Head of caudate nucleus (tissue), 42 donors: ENCODE measurements at places on chromosomes 5 and 9.

- DNase-seq = no peak
Observed at GRCh38 chr5:17143335-17143734, 74.1 kb upstream of the BASP1 start.

GRCh38 chr9:621201-621855 lies 220.2 kb upstream of the DMRT1 start:
- DNase-seq = no peak

- no peak for DNase-seq
Observed at GRCh38 chr5:56963246-56963645, 11.3 kb upstream of the MIER3 start.

DNA sequence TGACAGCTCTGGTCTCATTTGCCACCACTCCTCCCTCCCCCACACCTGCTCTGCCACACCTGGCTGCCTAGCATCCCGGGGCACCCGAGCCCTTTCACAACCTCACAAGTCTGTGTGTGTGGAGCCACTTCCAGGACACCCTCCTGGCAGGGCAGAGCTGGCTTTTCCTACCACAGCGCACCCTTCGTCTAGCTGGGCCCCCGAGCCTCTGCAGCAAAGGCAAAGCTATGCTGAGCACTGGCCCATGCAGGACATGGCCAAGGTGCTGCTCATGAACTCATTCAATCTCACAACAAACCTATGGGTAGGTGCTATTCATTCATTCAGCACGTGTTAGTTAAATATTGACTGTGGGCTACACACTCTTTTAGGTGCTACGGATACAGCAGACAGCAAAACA lies 43.4 kb downstream of the DUSP1 start:
- DNase-seq = no peak

DNA sequence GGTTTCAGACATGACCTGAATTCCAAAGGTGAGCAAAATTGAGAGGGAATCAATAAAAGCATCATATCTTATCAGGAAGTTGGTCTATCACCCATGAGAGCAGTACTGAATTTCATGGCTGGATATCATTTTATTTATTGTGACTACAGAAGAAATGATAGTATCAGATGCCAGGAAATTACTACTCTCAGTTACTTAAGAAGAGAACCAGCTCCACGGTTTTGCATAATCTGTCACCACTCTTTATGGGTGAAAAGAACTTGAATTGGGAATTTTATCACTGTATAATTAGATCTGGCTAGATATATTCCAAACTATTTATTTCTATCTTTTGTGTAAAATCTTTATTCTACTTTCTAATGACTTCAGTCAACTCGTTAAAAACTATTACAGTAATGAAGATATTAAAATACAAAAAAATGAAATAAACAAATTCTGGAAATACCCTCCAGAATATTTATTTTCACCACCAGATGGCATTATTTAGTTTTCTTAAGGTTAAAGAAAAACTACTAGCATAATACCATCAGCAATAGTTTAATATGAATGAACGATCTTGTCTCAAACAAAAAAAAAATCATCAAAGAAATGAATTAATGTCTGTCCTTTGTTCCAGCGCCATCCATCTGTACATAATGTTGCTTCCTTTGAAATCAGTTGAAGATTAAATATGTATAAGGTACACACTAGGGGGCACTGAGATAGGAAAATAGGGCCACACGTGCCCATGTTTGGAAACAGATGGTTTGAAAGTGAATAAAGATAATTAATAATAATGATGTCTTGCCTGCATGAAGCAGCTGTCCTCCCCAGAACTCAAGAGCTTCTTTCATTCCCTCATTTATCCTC lies 84.7 kb upstream of the SLCO6A1 start:
- DNase-seq = no peak

DNA sequence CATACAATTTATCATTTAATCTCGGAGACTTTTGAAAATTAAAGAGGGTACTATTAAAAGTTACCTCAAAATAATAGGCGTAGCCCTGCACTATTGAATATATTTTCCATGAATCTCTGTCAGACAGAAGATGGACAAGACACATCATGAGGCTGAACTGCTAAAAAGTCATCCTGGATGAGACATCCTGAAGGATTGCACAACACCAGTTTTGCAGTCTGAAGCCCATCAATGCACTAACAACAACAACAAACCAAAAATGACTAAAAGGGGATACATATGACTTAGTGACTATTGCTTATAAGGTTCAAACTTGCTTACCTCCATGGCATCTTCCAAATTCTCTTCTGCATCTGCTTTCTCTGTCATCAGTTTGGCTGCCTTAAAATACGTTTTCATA lies 15.7 kb downstream of the LMBRD2 start:
- no peak for DNase-seq

DNA sequence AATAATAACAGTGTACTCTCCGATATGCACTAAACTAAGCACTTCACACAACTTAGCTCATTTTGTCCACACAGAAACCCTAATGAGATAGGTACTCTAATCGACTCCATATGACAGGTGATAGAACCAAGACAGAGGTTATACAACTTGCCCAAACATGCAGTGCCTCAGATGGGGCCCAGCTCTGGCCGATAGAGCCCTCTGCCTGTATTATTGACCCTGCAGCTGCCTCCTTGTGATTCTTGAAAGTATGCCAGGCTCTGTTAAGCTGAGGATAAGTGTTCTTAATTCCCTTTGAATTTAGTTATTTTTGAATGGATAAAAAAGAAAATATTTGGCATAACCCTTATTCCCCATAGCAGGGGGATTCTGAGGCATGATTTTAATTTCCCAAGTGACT lies 78.5 kb downstream of the HMHB1 start:
- DNase-seq = no peak

DNA sequence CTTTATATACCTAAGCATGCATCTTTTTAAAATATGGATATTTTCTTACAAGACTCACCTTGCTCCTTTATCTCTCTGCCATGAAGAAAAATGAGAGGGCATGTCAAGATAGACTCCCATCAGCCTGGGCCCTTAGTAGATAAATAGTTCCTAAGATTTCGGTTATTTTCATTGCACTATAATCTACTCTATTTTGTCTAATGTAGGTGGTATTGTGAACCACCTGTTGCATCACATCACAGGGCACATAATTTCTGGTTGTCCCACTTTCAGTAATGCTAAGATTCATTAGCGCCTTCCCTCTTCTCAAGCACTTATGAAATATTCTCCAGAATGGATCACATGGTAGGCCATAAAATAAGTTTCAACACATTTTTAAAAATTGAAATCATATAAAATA lies 202.5 kb upstream of the ADRA1B start:
- no peak for DNase-seq

- DNase-seq = no peak
Observed at GRCh38 chr5:156411185-156411613, 84.2 kb downstream of the SGCD start.

DNA sequence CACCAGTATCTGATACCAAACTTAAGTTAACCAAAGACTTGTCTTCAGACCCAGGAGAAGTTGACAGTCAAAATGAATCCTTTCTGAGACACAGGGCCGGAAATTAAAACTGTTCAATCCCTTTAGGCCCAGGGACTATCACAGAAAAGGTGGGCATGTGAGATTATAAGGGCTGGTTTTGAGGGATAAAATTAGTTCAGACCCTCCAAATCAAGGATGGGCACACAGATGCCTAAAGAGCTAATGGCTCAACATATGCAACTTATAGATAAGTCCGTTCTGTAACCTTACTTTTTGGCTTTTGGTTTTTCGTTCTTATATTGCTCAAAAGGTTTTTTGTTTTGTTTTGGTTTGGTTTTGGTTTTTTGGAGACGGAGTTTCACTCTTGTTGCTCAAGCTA lies 129.6 kb upstream of the ABCA1 start:
- no peak for DNase-seq

- no peak for DNase-seq
Observed at GRCh38 chr9:78001946-78002731, 29.5 kb downstream of the GNAQ start.

DNA sequence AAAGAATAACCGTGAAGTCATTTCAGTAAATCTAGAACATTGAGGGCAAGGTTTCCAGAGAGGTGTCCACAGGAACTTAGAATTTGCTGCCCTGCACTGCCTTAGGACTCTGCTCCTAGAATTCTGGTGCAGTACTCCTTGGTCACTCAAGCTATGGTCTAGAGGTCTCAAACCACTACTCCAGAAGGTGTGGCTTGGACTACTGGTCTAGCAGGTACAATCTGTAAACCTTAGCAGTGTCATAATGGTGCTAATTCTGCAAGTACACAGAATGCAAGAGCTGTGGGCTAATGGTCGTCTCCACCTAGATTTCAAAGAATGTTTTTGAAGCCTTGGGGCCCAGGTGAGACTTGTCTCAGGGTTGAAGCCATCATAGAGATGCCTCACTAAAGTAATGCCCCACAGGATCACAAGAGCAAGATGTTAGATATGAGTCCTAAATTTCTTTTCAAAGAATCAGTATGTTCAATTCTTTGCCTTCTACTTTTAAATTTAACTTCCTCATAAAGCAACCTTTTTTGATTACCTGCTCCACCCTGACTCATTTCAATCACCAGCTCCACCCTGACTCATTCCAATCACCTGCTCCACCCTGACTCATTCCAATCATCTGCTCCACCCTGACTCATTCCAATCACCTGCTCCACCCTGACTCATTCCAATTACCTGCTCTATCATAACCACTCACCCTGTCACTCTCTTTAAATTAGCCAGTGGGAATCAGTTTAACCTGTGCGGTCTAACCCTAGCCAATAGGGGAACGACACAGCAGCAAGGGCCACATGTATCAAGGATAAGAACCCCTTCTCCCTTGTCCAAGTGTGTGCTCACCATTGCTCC lies 1111.8 kb upstream of the ACO1 start:
- DNase-seq = peak; percentile 45

GRCh38 chr5:164244-164643 lies 27.1 kb upstream of the LRRC14B start:
- no peak for DNase-seq

DNA sequence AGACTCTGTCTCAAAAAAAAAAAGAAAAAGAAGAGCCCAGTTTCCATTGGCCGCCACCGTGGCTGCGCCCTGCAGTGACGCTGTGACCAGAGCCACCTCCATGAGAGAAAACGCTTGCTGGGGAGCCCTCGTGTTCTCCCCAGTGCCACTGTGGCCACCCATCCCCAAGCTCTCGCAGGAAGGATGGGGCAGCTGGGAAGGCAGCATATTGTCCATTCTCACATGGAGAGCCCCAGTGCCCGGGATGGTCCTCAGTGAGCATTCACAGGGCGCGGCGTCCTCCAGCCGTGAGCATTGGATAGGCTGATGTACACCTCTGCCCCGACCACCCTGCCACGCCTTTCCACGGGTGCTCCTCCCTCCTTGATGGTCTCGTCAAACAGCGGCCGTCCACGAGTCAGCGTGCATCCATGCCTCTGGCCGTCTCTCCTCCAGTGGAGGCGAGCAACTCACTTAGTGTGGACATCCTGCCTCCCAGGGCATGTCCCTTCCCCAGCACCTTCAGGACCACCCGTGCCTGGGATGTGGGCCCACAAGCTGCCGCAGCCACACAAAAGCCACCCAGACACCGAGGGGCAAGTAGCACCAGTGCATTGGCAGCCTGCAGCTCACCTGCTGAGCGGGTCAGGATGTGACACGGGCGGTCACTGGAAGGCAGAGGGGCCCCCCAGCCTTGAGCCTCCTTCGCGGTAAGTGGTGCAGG lies 23.4 kb upstream of the SLC6A19 start:
- no peak for DNase-seq

- no peak for DNase-seq
Observed at GRCh38 chr9:73402081-73403028, 250.7 kb downstream of the ANXA1 start.

DNA sequence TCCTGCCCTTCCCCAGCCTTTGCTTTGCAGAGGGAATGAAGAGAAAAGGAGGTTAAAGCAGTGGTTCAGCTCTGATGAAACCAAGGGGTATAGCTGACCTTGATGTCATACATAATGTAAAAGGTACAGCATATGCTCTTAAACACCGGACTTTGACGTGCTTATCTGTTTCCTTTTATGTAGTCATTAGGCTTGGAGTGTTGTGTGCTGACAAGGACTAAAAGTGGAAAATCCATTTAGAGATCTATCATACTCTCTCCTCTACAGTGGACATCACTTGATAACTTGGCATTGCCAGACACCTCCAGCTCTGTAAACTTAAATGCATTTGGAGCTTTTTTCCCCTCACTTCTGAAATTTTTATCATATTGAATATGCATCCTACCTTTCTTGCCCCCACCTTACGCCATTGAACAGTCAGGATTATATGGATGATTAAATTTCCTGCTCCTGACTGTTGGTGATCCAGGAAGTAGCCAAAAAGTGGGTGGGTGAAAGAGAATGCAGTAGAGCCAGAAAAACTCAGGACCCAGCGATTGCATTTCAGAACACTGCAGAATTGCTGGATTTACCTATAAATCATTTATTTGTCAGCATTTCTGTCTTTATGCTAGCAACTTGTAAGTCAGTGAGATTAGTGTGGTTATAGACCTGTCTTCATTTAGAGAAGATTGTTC lies 4.1 kb downstream of the TNFAIP8 start:
- DNase-seq = no peak

DNA sequence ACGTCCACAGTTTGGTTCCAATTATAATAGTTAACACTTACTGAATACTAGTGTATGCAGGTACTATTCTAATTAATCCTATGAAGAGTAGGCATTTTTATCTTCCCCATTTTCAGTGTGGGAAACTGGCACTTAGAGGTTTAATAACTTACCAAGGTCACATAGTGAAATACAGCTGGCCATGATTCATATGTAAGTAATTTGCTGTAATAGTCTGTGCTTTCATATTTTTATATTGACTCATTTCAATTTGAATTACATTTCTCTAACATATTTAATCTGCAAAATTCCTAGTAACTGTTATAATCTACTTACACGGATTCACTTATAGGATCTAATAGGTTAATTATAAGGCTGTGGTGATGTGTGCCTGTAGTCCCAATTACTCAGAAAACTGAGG lies 19.4 kb downstream of the CCNH start:
- DNase-seq = no peak

- DNase-seq = no peak
Observed at GRCh38 chr5:90802474-90803317, 244.1 kb downstream of the ADGRV1 start.

- DNase-seq = peak; percentile 73
Observed at GRCh38 chr5:76818844-76819831, at the start of gene F2RL1. Gene F2RL1 (plus strand): TSS chr5:76819030. CDS start chr5:76819183, 153 bp downstream.

DNA sequence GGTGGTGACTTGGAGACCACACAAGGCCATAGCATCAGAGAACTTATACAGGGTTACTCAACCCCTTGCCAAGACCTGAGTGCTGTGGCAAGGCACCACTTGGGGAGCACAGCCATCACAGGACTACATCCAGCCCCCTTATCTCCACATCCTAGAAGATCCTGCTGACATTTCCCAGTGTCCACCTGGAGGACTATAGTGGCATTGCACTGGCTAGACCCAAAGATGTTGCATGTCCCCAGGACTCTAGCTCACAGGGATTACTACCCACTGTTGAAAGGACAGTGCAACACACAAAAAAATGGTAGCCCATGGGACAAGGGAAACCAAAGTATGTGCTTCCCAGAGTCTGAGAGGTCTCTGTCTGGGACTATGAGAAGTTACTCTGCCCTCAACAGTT lies 411.1 kb upstream of the NUDT12 start:
- DNase-seq = no peak

- DNase-seq = no peak
Observed at GRCh38 chr5:132479111-132479951, 11.2 kb downstream of the IRF1 start.

GRCh38 chr9:12854221-12854620 lies 79.4 kb downstream of the LURAP1L start:
- DNase-seq = no peak

- DNase-seq = no peak
Observed at GRCh38 chr5:97266576-97266975, 83.5 kb upstream of the RIOK2 start.

- DNase-seq = no peak
Observed at GRCh38 chr9:81490605-81491331, 198.6 kb downstream of the TLE1 start.
